ENCODE measurements at places on chromosomes 5 and 9.

GRCh38 chr9:118578467-118578866, 790.8 kb downstream of the BRINP1 start:
- no peak for ATAC-seq

- ATAC-seq: no peak
Observed at GRCh38 chr9:78044189-78044588, 12.6 kb upstream of the GNAQ start.

- peak; percentile 6 for ATAC-seq
Observed at GRCh38 chr9:127450243-127450760, 904 bp downstream of the RPL12 start.

GRCh38 chr9:80842389-80842788, 847.0 kb downstream of the TLE1 start:
- no peak for ATAC-seq

GRCh38 chr5:41748631-41749030, 121.6 kb downstream of the OXCT1 start:
- ATAC-seq: peak; percentile 80

DNA sequence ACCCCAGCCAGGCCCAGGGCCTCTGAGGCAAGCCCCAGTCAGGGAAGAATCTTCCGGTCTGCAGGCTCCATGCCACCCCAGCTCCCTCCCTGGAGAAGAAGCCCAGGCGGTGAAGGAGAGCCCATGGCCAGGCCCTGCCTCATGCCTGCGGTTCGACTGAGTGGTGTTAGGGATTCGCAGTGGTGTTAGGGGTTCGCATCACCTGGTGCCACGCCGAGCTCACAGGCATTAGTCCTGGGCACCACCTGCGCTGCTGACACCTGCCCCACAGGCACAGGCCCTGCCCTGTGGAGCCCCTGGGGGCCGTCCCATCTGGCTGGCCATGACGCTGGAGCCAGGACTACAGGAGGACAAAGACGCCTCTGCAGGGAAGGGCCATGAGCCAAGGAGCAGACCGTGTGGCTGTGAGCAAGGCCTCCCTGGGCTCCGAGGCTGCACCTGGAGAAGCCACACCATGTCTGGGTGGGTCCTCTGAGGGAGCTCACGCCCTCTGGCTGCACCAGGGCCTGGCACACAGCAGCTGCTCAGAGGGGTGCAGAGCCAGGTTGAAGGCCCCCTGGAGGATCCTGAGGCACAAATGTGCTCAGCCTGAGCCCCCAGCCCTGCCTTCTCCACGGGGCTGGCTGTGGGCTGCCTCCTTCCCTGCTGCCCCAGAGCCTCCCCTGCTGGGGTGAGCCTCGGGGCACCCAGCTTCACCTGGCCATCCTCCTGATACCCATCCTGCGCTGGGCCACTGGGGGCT, 27.6 kb upstream of the RNF130 start:
- peak; percentile 23 for ATAC-seq

DNA sequence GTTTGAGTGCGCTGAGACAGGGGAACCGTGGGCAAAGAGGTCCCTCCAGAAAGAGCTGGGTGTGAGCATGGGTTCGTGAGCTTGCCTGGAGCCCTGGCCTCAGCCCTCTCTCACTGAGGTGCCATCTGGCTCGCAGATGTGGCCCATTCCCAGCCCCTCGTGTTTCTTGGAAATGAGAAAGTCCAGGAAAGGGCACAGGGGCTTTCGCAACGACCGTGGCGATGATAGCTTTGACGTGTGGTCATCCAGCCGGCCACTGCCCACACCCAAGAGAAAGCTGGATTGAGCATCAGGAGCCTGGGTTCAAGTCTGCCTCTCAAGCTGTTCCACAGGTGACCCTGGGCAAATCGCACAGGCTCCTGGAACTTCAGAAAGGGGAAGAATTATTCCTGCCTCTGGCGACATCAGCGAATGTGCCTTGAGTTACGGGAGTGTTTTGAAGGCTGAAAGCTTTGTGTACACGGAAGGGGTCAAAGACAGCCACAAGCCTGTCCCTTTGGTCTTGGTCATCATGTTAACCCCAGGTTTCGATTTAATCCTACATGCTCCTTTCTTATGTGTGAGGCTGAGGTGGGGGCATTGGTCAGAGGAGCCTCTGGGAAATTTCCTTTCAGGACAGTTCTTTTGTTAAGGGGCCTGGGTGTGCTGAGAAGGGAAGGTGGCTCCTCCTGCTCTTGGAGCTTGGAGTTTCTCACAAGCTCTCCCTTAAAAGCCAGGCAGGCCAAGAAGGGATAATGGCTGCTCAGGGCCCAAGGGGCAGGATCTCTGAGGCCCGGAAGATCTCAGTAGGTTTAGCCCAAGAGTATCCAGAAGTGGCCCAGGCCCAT, 41.7 kb upstream of the IL17B start:
- no peak for ATAC-seq

GRCh38 chr5:14760548-14761002, 96.1 kb downstream of the OTULIN start:
- ATAC-seq: no peak

DNA sequence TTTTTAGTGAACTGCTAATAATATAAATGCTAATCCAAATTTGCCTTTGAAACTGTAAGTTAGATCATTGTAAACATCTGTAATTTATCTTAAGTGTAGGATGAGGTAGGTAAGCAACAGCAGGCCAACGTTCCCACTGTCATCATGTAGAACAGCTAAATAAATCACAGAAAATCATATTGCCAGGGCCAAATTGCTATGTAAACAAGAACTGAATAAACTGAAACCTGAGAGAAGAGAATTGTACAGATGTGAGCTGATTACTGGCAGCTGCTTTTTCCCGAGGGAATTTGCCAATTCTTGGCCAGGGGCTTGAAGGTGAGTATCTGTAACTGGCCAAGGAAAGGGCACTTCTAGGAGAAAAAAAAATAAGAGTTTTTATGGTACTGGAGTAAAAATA, 97.6 kb downstream of the CDH10 start:
- no peak for ATAC-seq

GRCh38 chr9:79073201-79073600, 498.6 kb upstream of the TLE4 start:
- ATAC-seq: no peak

- ATAC-seq: no peak
Observed at GRCh38 chr9:134483361-134484184, 157.3 kb downstream of the RXRA start.

DNA sequence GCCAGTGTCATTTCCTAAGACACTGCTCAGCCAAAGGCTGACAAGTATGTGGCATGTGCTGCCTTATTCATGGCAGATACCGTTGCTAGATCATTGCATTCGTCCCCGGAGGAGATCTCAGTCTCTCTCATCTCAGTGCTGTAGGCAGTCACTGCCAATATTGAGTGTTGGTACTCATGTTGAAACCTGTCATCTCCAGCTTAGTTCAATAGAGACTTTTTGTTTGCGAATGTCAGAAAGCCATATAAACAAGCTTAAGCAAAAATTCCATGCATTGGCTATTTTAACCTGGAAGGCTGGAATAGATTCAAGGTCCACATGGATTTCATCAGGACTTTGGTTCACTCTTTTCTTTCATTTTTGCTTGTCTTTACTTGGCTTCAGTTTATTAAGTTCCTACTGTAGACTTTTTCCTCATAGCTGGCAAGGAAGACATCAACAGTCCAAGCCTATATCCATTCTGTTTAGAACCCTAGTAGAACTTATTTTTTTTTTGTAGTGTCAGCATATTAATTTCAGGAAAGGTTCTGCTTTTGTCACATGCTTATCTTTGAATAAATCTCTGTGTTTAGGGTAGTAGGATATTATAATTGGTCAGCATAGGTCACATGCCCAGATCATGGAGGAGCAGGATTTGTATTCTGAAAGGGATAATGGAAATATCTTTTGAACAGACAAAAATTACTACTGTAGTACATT, 66.8 kb downstream of the FCHO2 start:
- no peak for ATAC-seq

- ATAC-seq: no peak
Observed at GRCh38 chr5:74167206-74167929, 473.2 kb downstream of the ENC1 start.

- no peak for ATAC-seq
Observed at GRCh38 chr9:116797276-116797675, 110.2 kb downstream of the TRIM32 start.
